Pancreas (tissue), 10 donors: ENCODE measurements at places on chromosomes 4 and X. TPM values are rescaled to one million over a fixed set of nuclear protein-coding genes. Genes with fewer than 3 reads are reported as not detected.
A peak's percentile ranks its signal among the peaks of the same experiment; 100 is the strongest.

DNA sequence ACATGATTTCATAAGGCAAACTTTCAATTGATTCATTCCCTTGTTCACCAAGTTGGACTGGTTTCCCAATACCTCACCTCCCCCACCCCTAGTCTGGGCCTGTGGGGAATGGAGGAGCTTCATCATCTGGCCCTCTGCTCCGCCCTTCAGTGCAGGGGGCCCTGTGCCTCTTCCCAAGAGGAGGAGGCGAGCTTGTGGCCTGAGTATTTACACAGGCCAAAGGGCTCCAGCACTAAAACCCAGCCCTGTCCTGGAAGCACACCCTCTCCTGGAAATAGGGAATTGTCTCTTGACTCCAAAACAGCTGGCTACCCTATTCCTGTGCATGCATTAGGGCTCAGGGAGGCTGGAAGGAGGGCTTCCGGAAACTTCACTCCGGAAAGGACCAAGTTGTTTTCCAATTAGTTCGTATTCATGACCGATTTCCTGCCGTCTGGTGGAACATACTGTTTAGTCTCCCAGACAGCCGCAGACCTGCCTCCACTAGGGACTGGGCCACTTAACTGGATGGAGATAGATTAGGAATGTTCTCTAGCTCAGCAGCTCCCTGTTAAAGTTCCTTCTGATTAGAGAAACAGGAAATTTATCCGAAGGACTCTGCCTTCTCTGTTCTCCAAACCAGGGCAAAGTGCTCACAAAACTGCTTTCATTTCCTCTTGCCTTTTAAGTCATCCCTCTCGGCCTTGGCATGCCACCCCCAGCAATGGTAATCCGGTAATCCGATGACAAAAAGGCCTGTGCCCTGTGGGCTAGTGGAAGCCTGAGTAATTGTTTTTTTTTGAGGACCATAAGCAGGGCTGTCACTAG, 5.8 kb downstream of the SRPX2 start:
- DNase-seq: peak; percentile 38

- peak; percentile 80 for DNase-seq
Observed at GRCh38 chrX:10189317-10190268, 32.8 kb downstream of the CLCN4 start.

DNA sequence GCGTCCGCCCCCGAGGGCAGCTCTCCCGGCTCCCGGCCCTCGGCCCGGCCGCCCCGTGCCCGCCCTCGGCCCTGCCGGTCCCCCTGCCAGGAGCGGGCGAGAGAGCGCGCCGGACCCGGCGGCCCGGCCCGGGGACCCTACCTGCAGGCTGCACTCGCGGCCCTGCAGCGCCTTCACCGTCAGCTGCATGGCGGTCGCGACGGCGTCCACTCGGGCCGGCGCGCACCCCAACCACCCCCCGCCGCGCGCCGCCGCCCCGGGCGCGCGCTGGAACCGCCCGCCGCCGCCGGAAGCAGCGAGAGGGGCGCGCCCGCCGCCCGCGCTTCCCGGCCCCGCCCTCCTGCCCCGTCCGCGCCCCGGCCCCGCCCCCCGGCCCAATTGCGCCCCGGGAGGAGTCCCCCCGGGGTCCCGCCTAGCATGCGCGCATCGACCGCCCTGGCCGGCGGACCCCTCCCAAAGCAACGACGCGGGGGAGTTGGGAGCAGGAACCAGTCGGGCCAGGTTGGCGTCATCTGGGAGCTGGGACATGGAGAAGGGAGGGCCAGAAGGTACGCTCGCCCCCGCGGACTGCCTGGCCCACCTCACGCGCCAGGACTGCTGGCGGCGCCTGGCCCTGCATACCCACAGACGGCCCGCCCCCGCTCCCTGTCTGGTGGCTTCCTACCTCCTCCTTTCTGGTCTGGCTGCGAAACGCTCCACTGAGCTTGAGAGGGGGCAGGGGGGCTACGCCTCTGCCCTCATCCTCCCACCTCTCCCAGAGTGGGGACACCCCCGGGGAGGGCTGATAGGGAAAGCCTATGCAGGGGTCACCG, at the start of gene UBL4A:
Gene UBL4A, minus strand, starts transcription at position 220 of the 812 bp plus-strand sequence. Its CDS starts 31 bp downstream, at position 189.
- DNase-seq: peak; percentile 83

DNA sequence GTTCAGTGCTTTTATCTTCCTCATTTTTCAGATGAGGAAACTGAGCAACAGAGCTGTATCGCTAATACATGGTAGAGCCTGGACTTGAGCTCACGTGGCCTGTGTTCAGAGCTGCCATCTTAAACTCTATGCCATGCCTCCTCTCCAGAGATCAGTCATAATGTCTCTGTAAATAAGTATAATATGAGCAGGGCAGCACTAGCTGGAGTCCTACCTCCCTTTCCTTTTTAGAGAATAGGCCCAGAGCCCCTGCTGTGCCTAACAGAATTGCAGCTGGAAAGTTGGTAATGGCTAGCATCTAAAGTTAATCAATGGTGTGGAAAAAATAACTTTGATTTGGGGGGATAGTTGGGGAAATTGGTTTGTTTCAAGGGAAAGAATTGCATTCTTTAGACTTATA, 20.4 kb downstream of the CASP6 start:
- DNase-seq: no peak

- no peak for DNase-seq
Observed at GRCh38 chr4:183657564-183657963, 1.4 kb downstream of the RWDD4 start.

Gene NAP1L3
- 0.28 TPM for total RNA-seq

Gene AKAP14
- total RNA-seq: not detected

GRCh38 chrX:39678914-39679313, 418.8 kb downstream of the BCOR start:
- DNase-seq: no peak

GRCh38 chr4:152369902-152370295, 166.0 kb downstream of the FBXW7 start:
- no peak for DNase-seq

DNA sequence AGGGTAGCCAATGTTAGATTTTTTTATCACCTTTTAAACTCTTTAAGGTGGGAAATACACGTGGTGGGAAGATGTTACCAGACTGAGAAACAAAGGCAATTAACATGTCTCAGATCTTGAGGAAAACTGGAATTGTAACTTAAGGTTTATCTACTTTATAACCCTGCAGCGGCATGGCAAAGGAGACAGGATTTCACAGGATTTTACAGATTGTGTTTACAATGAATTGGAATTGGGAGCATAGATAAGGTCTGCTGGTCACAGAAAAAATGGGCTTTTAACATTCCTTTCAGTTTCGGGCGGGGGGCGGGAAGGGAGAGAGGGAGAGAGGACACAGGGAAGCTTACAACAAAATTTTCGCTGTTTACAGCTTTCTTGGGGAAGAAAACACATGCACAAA, 467.5 kb upstream of the CT83 start:
- DNase-seq: no peak

DNA sequence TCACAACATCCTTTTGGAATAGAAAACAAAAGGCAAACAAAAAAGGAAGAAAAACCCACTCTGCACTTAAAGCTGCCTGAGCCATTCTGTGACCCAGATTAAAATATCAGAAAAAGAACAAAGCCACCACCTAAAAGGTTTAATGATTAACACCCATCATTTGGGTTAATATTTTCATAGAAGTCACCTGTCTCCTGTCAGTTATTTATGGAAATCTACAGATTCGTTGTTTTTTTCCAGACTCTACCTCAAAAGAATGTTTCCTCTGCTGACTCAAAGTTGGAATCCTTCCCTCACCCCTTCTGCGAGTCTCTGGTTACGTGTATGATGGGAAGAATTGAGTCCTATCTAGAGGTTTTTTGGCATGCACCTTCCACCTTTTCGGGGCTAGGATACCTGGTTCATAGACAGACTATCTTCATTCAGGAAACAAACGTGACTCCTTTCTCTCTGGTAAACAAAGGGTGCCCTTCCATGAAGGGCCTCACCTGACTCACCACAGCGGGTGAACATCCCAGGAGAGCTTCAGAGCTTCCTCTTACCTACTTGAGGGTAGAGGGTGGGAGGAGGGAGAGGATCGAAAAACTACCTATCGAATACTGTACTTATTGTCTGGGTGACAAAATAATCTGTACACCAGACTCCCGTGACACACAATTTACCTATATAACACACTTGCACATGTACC, 19.6 kb upstream of the CA5B start:
- DNase-seq: no peak

Gene PPP1R3F
- 1.6 TPM for total RNA-seq

DNA sequence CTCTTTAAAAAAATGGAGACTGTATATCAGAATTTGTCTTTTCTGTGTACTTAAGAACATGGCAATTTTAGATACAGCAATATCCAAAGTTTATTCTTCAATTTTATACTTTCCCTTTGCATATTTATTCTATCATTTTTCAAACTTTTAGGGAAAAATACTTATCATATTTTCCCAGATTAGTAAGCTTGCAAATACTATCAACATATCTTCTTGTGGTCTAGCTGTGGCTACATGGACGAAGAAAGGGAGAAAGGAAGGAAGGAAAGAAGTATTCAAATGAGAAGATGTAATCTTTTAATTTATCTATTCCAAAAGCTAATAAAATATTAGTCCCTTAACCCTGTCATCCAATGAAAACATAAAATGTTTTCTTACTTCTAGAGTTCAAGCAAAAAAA, 797.8 kb upstream of the GALNTL6 start:
- no peak for DNase-seq

DNA sequence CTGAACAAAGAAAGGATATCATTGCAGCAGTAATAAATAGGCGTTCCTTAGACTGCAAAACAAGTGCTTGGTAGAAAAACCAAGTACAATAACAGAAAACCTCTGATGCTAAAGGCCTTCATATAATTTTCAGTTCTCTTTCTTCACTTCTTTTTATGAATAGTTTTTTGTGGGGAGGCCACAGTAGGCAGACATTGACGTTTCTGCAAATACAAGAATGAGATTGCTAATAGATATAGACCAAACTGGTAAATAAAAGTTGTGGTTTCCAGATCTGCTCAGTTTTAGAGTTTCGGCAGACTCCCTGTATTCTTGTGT, 57.0 kb upstream of the RAP1GDS1 start:
- DNase-seq: no peak

DNA sequence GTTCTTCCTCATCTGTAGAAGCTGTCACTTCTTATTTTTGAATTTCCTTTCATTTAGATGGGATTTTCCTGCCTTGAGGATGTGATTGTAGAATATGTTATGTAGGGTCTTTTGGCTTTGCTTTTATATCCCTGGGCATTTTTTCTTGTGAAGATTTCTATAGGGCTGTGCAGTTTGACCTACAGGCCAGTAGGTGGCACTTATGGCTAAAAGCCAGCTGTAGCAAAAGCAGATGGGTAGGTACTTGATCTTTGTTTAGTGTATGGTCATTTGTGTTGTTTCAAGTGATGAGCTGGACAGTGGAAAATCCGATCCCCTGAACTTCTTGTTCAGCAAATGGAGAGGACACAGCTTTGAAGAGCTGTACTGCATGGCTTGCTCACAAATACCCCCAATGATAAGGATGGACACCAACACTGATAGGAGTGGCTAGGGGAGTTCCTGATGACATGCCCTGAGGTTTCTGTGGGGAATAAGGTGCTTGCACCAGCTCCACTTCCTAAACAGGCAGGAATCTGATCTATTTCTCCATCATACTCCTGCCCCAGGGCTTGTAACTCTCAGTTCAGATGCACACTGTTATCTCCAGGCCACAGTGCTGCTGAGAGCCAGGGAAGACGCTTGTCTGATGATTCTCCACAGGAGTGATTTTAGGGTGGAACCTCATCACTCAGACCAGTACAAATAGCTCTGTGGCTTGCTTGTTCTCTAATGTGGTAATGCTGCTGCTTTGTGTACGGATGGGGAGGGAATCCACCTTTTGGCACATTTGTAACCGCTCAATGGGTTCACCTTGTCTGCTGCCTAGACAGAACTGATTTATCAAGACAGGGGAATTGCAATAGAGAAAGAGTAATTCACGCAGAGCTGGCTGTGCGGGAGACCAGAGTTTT, 417.1 kb upstream of the MAGEB16 start:
- DNase-seq: no peak

DNA sequence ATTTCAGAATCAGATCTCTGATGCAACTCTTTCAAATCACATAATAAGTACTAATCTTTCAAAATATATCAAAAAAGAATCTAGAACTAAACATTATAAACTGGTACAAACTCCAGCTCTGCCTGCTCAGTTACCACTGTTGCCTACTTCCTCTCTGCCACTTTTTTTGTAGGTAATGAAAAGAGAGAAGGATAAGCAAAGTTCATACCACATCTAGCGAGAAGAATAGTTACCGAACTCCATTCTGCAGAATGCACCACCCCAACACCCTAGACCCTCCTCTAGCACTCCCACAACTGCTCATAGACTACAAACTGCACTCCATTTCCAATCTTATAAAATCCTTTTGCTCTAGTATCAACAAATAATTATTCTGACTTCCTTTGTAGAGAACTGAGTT, 19.7 kb upstream of the LRBA start:
- DNase-seq: no peak
